ENCODE measurements at places on chromosomes 3 and 15.

- DNase-seq, result no peak
These were observed 61.2 kb downstream of the TSC22D2 start for GRCh38 chr3:150469031-150469930.

GRCh38 chr3:8518138-8518537, 16.5 kb downstream of the LMCD1 start:
- DNase-seq, result no peak

DNA sequence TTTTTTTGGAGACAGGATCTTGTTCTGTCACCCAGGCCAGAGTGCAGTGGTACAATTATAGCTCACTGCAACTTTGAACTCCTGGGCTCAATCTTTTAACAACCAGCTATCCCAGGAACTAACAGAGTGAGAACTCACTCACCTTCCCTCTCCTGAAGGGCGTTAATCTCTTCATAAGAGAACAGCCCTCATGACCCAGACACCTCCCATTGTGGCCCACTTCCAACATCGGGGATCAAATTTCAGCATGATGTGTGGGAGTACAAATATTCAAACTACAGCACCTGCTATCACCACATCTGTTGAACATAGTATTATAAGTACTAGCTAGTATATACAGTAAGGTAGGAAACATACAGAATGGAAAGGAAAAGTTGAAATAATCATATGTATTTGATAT, 132.5 kb downstream of the DOCK3 start:
- no peak for DNase-seq

GRCh38 chr3:129526121-129526900, 2.1 kb upstream of the RHO start:
- DNase-seq, result peak; percentile 6

- no peak for DNase-seq
These were observed 62.9 kb upstream of the ULK4 start for GRCh38 chr3:42024591-42025351.

GRCh38 chr3:117035745-117036144, 326.2 kb downstream of the TUSC7 start:
- DNase-seq, result no peak

GRCh38 chr3:50567011-50567385, 549 bp downstream of the C3orf18 start:
- DNase-seq, result no peak

- no peak for DNase-seq
These were observed 57.0 kb downstream of the KLF15 start for GRCh38 chr3:126300001-126300760.

GRCh38 chr3:170429050-170429449, 10.4 kb downstream of the CLDN11 start:
- DNase-seq, result no peak

DNA sequence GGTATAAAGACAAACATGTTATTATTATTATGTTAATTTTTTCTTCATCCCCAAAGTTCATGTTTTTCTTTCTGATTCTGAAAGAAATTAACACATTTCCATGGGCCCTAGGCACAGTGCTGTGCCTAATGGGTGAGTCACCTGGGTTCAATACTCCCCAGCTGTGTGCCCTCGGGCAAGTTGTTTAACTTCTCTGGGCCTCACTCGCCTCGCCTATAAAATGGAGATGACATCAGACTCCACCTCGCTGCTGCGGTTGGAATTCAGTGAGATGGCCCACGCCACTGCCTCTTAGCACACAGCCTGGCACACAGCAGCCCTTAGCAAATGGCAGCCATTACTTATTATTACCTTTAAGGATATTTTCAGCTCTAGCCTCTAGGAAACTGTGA, 22.6 kb downstream of the DNASE1L3 start:
- DNase-seq, result no peak

All from CD4-positive, alpha-beta T cell treated with Interleukin-2 at 100 ng/mL for 4 hours (primary cell).